NCI-H187 (cell line): ENCODE measurements at places on chromosomes 6 and 20.
A peak's percentile ranks its signal among the peaks of the same experiment; 100 is the strongest.

DNA sequence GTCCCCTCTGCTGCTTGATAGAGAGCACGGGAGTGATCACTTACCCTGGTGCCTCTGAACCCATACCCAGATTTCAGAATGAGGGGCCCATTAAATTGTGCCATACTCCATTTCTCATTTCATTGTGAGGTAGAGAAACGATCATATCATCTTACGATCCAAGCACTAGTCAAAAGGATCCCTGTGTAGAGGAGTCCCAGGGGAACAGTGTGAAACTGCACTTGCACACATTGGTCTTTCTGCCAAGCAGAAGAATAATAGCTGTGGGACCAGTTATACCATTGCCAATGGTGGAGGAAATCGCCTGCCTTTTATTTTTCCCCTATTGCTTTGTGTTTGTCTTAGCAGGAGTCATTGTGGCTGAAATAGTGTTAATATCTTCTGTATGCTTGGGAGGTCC lies 161.9 kb downstream of the FARS2 start:
- peak; percentile 6 for DNase-seq

GRCh38 chr6:104003803-104004516 lies 855.8 kb downstream of the HACE1 start:
- DNase-seq: no peak

DNA sequence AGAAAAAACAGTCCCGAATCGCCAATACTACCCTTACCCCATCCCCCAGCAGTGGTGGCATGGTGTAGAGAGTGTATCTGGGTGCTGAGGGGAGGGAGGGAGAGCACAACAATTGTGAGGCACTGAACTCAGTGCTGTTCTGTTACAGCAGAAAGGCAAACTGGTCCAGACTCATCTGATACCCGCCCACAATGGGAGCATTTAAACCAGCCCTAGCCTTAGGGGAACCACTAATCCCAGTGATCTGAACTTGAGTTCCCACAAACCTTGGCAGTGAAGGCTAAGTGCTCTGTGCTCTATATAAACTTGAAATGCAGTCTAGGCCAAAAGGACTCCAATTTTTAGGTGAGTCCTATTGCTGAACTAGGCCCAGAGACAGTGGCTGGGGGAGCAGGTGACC lies 666.4 kb upstream of the PTCHD4 start:
- no peak for DNase-seq

- no peak for DNase-seq
These were observed 15.7 kb upstream of the BHLHE23 start for GRCh38 chr20:63022501-63022900.

DNA sequence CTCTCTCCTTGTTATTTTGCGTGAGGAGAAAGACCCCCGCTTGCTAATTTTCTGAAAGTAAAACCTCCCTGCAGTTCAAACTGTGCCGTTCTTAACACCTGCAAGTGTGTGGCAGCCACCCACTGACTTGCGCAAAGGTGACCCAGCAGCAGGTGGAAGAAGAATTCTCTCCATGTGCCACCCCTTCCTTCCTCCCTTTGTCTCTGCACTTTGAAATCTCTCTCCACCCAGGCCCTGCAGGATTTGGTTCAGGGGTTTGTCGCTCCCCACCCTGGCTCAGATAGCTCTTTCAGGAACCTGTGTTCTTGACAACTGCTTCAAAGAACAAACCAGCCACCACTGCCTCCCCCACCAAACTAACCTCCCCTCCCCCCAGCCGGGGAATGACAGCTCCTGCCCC lies 41.4 kb downstream of the ZNF831 start:
- DNase-seq: no peak

GRCh38 chr6:115898246-115898645 lies 162.4 kb downstream of the FRK start:
- no peak for DNase-seq

DNA sequence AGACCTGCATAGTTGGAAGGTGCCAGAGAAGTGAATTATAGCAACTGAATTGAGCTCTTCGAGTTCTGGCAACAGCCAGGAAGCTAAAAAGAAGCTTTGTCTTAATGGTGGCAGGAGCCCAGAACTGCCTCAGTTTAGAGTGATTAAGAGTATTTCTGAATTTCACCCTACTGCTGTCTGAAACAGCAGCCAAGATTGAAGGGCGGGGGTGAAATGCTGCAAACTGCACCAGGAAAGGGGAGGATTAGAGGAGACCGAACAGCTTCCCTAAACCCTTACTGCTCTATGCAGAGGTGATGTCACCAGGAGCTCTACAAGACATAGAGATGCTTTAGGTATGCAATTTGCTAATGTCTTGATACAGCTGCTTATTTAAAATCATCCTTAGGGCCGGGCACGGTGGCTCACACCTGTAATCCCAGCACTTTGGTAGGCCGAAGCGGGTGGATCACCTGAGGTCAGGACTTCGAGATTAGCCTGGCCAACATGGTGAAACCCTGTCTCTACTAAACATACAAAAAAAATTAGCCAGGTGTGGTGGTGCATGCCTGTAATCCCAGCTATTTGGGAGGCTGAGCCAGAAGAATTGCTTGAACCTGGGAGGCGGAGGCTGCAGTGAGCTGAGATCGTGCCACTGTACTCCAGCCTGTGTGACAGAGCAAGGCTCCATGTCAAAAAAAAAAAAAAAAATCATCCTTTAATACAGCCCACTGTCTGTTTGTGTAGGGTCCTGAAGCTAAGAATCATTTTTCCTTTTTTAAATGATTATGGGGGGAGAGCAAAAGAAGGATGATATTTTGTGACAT lies 91.7 kb upstream of the IYD start:
- no peak for DNase-seq

DNA sequence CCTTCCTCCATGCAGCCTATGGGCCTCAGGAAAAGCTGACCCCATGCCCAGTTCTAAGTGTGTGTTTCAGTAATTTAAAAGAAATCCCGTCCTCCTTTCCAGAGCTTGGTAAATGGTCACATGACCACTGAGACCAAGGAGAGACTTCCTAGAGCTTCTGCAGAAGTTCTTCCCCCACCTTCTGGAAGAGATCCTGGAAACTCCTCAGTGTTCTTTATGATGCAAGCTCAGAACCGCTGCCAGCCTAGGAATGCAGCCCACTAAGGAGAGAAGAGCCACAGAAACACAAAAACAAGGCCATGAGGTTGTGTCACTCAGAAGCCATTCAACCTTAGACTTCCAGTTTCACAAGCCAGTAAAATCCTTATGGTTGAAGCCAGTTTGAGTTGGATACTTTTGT lies 348.4 kb downstream of the TPBG start:
- no peak for DNase-seq

DNA sequence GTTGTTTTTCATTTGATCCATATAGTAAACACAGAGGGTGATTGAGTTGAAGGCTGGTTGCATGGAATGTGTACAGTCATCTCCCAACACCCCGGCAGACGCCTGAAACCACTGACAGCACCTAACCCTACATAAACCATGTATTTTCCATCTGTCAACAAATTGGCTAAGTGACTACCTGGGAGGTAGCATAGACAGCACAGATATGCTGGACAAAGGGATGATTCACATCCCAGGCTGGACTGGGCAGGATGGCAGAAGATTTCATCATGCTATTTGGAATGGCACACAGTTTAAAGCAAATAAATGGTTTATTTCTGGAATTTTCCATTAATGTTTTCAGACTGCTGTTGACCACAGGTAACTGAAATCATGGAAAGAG lies 4.4 kb upstream of the VIP start:
- DNase-seq: no peak

- DNase-seq: no peak
These were observed 60.6 kb downstream of the BTBD9 start for GRCh38 chr6:38579010-38579628.

DNA sequence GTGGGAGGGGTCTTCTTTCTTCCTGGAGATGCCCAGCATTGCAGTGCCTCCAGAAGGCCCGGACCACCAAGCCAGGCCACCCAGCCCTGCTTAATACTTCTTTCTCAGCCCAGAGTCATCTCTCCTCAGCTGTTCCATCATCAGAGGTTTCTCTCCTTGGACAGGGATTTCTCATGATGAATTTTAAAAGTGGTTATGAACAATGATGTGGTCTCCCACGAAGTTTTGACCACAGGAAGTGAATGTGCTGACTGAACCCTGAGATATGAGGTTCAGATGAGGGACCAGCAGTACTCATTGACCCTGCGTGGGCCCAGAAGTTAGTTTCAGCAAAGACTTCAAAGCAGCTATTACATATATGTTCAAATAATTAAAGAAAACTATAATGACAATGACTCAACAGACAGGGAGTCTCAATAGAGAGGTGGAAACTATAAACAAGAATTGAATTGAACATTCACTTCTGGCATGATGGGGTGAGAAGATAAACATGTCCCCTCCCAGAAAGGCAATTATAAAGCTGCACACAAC lies 114.5 kb upstream of the SLC22A16 start:
- no peak for DNase-seq

- DNase-seq: no peak
These were observed 363.9 kb downstream of the MAFB start for GRCh38 chr20:40325006-40325568.

DNA sequence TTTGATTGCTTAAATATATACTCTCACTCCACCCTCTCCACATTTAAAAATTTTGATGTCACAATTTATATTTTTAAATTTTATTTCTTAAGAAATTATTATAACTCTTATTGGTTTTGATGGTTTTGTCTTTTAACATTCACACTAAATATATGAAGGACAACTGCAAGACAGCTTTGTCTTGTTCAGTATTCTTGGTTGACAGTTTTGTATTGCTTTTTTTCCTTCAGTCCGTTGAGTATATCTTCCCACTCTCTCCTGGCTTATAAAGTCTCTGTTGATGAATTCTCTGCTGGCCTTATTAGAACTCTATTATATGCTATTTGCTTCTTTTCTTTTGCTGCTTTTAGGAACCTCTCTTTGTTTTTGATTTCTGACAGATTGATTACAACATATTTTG lies 392.2 kb downstream of the C6orf118 start:
- DNase-seq: no peak

- DNase-seq: no peak
These were observed 406.8 kb upstream of the SULF2 start for GRCh38 chr20:48192109-48192508.

DNA sequence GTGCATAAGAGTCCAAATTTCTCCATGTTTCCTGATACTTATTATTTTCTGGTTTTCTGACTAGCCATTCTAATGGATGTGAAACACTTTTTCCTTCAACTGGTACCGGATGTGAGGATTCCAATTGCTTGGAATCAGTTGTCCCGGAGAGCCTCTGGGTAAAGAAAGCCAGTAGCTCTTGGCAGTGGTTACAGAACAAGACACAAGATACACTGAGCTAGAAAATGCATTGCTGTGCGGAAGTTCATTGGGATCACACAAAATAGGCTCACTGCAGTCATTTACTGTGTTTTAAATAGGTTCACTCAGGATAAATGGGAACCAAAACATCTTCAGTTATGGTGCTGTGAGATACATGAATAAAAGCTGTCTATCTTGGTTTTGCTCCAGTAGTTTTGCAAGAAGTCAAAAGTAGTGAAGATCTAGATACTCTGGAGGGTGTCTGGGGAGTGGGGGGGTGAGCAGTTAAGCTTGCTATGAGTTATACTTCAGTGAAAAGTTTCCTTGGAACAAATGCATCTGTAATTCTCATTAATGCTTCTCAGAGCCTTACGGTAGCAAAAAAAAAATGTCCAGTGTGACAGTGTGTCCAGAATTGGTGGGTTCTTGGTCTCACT lies 54.4 kb upstream of the RNF182 start:
- no peak for DNase-seq

DNA sequence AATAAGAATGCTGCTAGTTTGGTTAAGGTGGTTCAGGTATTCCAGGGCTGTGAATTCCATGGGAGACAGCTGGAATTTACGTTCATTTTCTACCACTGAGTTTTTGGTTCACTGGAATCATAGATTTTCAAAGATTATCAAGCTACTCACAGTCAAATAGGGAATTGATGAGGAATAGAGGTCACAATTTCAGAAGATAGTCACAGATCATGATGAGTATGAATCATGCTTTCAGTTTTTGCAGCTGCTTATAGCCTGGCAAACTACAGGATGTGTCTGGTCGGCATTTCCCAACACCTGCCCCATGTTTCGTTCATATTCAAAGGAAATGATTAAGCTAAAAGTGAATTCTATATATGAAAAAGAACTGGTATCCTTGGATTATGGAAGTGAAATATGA lies 58.7 kb downstream of the BCKDHB start:
- no peak for DNase-seq

- DNase-seq: no peak
These were observed 43.2 kb downstream of the PPP1R3G start for GRCh38 chr6:5128351-5128750.

DNA sequence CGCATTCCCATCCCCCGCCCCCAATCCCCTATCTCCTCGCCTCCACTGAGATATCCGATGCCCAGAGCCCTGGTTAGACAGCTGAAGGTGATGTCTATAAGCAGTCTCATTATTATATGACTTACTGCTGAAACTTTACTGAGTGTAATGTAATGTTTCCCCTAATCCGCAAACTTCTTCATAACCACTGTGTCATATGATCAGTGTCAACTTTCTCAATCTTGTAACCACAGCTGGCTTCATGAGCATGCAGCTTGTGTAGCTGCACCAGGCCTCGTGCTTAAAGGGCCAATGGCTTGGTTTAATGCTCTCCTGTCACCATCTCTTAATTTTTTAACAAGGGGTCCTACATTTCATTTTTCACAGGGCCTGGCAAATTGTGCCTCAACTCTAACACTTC lies 8.1 kb downstream of the ASIP start:
- no peak for DNase-seq
